A549 treated with Mapracorat at 1 μM for 4 hours (cell line): ENCODE measurements at places on chromosomes 12 and 14. TPM values are rescaled to one million over a fixed set of nuclear protein-coding genes. Genes with fewer than 3 reads are reported as not detected.

The VRTN gene
- total RNA-seq = not detected in 5 replicates

The ANO4 gene
- 0.10 to 0.39 TPM (median 0.13 TPM) in 5 replicates for total RNA-seq

The FGF23 gene
- not detected in 5 replicates for total RNA-seq

The LALBA gene
- not detected in 5 replicates for total RNA-seq

The GPR137C gene
- total RNA-seq = 0.06 to 0.19 TPM (median 0.17 TPM) in 5 replicates

The TAS2R43 gene
- total RNA-seq = not detected in 5 replicates

The LUM gene
- total RNA-seq = 0.08 to 0.33 TPM (median 0.28 TPM) in 5 replicates

The P2RX2 gene
- not detected in 5 replicates for total RNA-seq

The PAPOLA gene
- total RNA-seq = 75.2 to 88.0 TPM (median 83.7 TPM) in 5 replicates

The TAS2R13 gene
- not detected in 5 replicates for total RNA-seq

The A2M gene
- total RNA-seq = 0.03 to 0.08 TPM (median 0.08 TPM) in 3 of 5 replicates, not detected in the others
